ENCODE measurements at places on chromosomes 4 and X.

DNA sequence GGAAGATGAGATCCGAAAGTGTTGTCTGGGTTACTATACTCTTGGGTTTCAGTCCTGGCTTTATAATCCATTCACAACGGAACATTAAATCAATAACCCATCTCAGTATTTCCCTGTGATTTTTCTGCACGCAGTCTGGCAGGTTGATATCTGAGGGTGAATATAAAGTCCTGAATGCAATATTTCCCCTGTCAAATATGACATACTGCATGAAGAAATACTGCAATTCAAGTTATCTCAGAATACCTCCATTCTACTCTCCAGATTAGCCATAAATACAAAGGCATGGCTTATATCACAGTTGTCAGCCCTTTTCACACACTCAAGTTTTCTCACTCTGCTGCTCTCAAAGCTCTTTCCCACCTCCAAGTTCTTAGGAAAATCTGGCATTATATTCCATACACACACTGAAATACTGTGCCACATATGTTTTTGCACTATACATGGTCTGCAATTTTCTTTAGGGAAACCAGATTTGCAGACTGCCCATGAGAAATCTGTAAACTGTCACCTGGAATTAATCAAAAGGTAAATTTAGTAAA lies 64.7 kb downstream of the WDFY3 start:
- no peak for DNase-seq

DNA sequence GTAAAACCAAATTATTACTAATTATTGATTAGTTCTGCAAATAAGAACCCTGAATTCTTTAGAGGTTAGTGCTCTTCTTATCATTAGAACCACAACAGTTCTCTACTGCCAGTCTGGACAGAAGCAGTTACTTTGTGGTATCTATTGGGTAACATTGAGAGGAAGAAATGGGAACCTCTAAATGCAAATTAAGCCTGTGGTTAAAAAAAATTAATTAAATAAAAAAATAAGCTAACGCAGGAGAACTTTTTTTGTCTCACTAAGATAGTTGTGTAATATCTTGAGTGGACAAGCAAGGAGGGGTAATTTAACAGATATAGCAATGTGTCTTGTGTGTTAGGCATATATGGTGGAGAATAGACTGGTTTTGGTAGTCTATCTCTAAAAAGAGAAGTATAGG lies 32.9 kb upstream of the TET2 start:
- DNase-seq: no peak

GRCh38 chrX:2159393-2159792 lies 341.4 kb downstream of the DHRSX start:
- no peak for DNase-seq

GRCh38 chr4:30295652-30296051 lies 424.5 kb upstream of the PCDH7 start:
- no peak for DNase-seq

DNA sequence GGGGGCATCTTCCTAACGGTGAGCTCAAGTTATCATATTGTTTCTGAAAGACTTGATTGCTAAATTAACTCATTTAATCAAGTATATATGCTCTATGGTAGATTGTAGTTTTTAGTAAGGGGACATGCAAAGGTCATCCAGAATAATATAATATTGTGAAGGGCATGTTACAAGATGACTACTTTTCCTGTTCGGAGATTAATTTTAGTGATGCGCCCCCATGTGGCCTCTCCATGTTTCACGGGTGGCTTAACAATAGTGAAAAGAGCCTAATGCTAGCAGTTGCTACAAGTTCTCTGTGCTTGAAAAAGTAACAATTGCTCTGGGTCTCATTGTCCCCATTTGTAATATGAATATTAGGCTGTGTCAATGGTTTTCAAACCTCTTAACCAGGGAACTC lies 12.2 kb downstream of the SMPX start:
- no peak for DNase-seq

- no peak for DNase-seq
Observed at GRCh38 chr4:123418351-123418931, 21.8 kb downstream of the SPRY1 start.

DNA sequence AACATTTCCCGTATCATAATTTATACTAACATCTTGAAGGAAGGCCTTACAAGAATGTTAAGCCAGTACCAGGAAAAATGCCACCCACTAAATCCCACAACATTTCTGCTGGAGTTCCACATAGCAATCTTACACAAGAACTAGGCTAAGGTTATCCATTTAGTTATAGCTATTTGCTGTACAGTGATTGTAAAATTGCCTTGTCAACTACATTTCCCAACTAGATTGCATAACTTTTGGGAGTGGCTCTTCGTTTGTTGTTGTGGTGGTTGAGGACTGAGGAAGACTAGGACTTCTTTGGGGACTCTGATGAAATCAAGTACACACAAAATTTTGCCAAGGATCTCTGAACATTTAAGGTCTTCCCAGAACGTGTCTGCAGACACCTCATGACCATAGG lies 8.0 kb downstream of the IBSP start:
- DNase-seq: no peak

GRCh38 chr4:6576932-6577331 lies 1.9 kb downstream of the MAN2B2 start:
- DNase-seq: no peak

- DNase-seq: no peak
Observed at GRCh38 chr4:126182786-126183185, 868.0 kb downstream of the FAT4 start.

- DNase-seq: no peak
Observed at GRCh38 chr4:87012265-87012953, 77.6 kb downstream of the AFF1 start.

GRCh38 chr4:7892212-7893019 lies 47.2 kb downstream of the AFAP1 start:
- no peak for DNase-seq

DNA sequence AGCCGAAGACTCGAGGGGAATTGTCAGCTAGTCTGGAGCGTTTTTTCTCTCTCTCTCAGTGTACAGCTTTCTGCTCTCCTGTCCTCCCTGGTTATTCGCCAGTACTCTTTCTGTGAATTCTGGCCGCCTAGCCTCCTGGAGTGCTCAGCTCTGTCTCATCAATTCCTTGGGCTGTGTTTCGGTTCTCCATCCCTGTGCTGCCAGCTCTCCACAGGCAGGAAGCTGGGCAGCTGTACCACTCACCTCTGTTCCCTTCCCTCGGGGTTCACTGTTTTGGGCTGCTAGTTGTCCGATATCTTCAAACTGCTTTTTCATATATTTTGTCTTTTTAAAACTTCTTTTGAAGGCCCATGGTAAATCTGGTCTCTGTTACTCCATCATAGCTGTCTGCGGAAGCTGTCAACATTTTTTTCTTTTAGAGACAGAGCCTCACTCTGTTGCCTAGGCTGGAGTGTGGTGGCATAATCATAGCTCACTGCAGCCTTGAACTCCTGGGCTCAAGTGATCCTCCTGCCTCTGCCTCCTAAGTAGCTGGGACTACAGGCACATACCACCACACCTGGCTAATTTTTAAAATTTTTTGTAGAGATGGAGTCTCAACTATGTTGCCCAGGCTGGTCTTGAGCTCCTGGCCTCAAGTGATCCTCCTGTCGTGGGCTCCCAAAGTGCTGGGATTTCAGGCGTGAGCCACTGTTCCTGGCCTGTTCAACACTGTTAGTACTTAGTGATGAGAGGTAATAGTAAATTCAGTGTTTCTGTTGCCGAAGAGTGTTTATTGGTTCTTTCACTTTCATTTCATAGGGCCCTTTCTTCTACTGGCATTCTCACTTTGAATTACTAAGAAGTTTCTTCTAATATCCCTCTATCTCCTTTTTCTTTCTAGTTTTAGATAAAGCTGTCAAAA lies 18.6 kb downstream of the ZCCHC4 start:
- DNase-seq: no peak

DNA sequence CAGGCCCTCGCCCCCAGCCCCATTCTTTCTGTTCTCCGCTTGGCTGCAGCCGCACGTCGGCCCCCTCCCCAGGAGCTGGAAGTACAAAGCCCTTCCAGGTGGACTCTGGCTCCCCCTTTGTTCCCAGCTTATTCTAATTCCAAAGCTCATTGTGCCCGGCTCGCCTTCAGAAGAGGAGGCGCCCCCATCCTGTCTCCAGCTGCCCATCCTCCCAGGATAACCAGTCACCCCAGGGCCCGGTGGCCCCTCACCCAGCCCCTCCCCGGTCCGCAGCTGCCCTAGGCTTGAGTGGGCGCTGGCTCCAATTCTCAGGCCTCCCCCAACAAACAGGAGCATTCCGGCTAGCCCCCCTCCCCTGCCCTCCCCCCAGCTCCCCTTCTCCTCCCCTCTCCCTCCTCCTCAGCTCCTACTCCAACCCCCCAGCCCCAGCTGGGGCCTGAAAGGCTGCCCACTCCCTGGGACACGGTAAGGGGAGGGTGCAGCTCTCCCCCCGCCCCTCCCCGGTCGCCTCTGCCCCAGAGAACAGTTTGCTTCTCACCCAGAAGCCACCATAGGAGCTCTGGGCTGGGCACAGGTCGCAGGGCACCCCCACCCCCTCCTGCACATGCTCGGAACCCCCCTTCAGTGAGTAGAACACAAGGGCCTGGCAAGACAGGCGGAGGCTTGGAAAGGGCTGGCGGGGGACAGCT lies 3.1 kb upstream of the SLC6A8 start:
- no peak for DNase-seq

DNA sequence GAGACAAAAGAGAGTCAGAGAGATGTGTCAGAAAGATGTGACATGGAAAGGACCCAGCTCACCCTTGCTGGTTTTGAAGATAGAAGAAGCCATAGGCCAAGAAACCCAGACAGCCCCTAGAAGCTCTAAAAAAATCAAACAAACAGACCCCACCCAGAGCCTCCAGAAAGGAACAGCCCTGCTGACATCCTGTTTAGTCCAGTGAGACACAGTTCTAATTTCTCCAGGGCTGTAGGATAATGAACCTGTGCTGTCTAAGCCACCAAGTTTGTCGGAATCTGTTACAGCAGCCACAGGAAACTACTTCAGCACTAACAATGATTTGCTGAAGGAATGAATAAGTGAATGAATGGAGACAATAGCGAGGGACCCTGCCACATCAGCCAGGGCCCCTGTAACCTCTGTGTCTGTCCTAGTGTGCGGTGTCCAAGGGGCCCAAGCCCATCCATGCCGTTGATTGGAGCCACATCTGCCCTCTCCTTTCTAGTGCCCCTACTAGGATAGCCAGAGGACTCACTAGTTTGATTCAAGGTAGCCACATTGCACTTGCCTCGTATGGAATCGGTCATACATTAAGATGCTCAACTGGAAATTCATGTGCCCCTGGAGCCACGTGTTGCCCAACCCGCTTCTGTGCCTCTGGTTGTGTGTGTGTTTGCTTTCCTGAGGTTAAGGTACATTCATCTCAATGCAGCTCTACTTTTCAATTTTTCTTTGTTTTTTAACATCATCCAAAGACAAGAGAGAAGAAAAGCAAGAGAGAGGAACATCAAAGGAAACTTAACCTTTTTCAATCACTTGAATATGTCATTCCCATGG lies 32.5 kb upstream of the SLC2A9 start:
- no peak for DNase-seq

- DNase-seq: no peak
Observed at GRCh38 chrX:125205133-125205917, 114.3 kb upstream of the TEX13C start.

- no peak for DNase-seq
Observed at GRCh38 chrX:27078371-27078770, 384.8 kb downstream of the PPP4R3C start.

- no peak for DNase-seq
Observed at GRCh38 chrX:146224442-146224841, 406.8 kb downstream of the SLITRK2 start.

DNA sequence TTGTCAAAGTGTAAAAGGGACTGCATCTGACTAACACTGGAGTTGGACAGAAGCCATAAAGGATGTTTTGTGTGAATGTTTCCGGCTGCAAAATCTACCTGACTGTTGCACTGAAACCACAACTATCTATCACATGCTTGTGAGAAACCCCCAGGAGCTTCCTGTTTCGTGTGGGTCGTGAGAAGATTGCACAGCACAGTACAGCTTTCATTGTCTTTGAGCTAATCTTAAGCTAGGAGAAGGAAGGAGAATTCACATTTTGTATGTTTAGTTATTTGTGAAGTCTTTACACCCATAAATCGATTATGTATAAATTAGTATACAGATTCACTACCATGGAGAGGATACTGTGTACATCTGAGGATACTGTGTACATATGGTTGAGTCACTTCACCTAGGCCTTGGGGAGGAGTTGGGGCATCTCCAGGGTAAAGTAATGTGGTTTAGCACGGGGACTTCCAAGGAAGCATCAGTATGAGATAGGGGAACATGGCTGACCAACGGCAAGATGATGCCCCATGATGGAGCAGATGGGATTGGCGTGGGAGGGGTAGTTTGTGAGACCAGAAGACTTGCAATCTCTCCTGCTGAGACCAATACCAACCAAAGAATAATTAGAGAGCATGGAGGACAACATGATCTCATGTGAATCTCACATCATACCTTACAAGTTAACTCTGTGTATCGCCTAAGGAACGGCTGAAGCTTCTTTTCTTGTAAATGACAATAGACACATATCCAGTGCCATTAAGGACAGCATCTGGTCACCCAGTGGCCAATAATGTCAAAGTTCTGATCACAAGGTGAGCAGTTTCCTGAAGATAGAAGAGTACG lies 43.1 kb upstream of the FAM9C start:
- no peak for DNase-seq

DNA sequence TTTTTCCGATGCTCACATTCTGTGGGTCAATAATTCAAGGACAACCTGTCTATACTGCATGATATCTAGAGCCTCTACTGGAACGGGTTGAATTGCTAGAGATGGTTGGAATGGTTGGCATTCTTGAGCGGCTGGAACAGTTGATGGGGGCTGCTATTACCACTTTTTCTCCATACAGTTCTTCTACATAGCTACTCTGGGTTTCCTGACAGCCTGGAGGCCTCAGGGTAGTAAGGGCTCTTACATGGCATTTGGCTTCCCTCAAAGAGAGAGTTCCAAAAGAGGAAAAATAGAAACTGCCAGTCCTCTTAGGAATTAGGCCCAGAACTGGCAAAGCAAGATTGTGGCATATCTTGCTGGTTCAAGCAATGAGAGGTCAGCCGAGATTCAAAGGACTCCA lies 53.1 kb downstream of the NAA11 start:
- no peak for DNase-seq

GRCh38 chr4:29770627-29771026 lies 949.5 kb upstream of the PCDH7 start:
- no peak for DNase-seq

DNA sequence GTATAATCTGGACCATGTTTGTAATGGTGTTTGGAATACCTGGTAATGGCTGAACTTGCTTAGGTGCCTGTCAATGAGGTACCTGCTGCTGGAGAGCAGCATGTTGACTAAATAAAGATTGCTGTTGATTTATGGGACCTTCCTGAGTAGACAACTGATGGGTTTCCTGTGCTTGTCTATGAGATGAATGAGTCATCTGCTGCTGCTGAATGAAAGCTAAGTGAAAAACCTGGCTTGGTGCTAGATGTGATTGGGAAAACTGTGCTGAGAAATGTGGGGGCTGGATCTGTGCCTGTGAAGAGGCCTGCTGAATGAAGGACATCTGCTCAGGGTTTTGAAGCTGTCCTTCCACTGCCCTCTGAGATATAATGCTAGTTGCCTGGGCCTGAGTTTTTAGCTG lies 69.6 kb downstream of the WNK3 start:
- DNase-seq: no peak

DNA sequence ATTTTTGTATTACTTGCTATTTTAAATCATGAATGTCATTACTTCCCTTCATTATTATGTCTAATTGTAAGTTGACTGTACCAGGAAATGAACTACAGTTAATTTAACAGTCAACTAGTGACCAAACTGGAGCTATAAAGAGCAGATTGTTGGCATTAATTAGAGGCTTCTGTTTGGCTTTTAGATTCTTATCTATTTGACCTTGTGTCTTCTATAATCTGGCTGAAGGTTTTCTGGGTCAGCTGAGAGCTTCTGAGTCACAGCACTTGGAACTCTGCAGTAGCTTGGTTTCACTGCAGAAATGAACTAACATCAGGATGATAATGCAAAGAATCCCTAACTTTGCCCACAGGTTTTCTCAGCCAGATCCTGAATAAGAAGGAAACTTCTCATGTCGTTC lies 169.2 kb upstream of the LEF1 start:
- DNase-seq: no peak
